ENCODE measurements at places on chromosomes 7 and 10. TPM values are rescaled to one million over a fixed set of nuclear protein-coding genes. Genes with fewer than 3 reads are reported as not detected.

DDX50 gene
- 53.6 TPM for total RNA-seq

YAE1 gene
- total RNA-seq, result 52.7 TPM

RET gene
- under 0.01 TPM for total RNA-seq

GRCh38 chr10:116141855-116142254 lies 131.2 kb downstream of the GFRA1 start:
- no peak for DNase-seq

BMPER gene
- 7.2 TPM for total RNA-seq

GRCh38 chr10:86362129-86362527 lies 4.5 kb downstream of the GRID1 start:
- no peak for DNase-seq

DNA sequence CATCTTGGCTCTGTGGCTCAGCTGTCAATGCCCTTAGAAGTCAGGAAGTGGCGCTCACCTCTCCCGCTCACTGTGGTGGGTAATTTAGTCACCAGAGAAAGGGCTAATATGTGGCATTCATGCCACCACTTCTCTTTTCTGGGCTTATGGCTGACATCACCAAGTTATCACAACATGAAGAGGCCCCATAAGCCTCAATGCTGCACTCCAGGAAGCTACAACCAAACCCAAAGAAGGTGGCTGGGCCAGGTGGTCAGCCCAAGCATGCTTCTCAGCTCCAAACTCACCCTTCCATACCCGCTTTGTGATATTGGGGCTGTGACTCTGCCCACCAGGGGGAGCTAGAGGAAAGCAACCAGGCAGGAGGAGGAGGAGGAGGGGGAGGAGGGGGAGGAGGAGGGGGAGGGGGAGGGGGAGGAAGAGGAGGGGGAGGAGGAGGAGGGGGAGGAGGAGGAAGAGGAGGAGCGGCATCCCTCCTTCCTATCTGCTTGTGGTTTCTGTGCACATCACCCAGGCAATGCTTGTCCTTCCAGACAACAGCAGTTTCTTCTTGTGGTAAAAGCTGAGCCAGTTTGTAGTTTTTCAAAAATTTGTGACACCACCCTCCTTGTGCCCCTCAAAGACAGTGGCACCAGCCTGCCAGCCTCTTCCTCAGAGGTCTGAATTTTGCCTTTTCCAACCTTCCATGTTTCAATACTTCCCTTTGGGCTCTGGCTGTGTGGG lies 42.1 kb downstream of the CYP26A1 start:
- peak; percentile 53 for DNase-seq
